NCI-H1417 treated with DMSO at 0.1 percent for 48 hours (cell line): ENCODE measurements at places on chromosomes 13 and 19.

GRCh38 chr19:45780146-45780447 is 2.2 kb downstream of the DMPK start:
- no peak for DNase-seq

DNA sequence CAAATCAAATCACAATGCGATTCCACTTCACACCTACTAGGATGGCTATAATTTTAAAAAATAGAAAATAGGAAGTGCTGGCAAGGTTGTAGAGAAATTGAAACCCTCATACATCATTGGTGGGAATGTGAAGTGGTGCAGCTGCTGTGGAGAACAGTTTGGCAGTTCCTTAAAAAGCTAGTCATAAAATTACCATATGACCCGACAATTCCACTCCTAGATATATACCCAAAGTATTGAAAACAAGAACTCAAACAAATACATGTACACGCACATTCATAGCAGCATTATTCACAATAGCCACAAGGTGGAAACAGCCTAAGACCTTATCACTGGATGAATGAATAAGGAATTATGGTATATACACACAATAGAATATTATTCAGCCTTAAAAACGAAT is 12.0 kb downstream of the HMGB1 start:
- DNase-seq, result no peak

GRCh38 chr13:50149932-50150331 is 134.7 kb downstream of the KCNRG start:
- no peak for DNase-seq

DNA sequence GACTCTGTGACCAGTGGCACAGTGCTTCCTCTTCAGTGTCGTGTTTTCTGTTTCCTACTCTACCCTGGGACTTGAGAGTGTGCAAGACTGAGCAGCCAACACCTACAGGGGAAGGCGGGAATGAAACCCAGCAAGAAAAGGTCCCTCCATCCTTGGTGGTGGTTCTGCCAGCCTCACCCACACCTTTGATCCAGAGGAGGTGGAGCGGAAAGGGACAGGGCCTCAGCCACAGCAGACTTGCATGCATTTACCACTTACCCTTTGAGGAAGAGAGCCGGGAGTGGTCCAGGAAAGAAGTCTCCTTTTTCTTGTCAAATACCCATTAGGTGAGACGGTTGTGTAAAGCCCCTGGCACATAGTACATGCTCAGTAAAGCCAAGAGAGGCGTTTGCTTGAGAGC is 164.8 kb upstream of the ZNF536 start:
- DNase-seq, result no peak

DNA sequence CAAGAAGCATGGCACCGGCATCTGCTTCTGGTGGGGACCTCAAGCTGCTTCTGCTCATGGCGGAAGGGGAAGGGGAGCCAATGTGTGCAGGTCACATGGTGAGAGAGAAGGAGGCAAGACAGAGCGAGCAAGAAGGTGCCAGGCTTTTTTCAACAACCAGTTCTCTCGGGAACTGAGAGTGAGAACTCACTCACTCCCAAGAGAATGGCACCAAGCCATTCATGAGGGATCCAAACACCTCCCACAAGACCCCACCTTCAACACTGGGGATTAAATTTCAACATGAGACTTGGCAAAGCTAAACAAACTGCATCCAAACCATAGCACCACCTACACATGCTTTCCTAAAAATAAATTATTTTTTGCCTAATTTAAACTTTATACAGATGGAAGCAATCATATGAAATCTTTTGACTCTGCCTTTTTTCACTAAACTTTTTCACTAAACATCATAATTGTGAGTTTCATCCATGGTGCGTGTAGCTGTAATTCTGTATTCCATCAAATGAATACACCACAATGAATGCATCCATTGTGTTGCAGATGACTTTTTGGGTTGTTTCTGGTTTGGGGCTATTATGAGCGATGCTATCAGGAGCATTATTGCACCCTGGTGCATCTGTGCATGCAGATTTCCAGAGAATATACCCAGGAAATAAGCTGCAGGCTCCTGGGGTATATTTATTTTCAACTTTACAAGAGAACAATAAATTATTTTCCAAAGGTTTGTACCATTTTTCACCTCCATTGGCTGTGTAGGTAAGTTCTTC is 14.6 kb upstream of the IPO5 start:
- no peak for DNase-seq

GRCh38 chr13:29103065-29103800 is 283.1 kb downstream of the MTUS2 start:
- DNase-seq, result no peak
